ENCODE measurements at places on chromosomes 12 and 14. TPM values are rescaled to one million over a fixed set of nuclear protein-coding genes. Genes with fewer than 3 reads are reported as not detected.

RASAL1 gene
- total RNA-seq, result not detected

ACSM4 gene
- not detected for total RNA-seq

HOXC12 gene
- not detected for total RNA-seq

CPNE6 gene
- total RNA-seq, result not detected

MYF6 gene
- not detected for total RNA-seq

AACS gene
- total RNA-seq, result 22.0 TPM

FOXM1 gene
- total RNA-seq, result 16.9 TPM

CLEC14A gene
- 2.8 TPM for total RNA-seq

OR4E2 gene
- not detected for total RNA-seq

CSRP2 gene
- 157 TPM for total RNA-seq

OVCH1 gene
- total RNA-seq, result 0.18 TPM

RFLNA gene
- not detected for total RNA-seq

BICD1 gene
- total RNA-seq, result 25.0 TPM

POLE2 gene
- 18.1 TPM for total RNA-seq

DHH gene
- under 0.01 TPM for total RNA-seq

AICDA gene
- total RNA-seq, result not detected
